ENCODE measurements at places on chromosomes 2 and 18.

- no peak for DNase-seq
Observed at GRCh38 chr2:120966510-120967254, 231.0 kb downstream of the GLI2 start.

DNA sequence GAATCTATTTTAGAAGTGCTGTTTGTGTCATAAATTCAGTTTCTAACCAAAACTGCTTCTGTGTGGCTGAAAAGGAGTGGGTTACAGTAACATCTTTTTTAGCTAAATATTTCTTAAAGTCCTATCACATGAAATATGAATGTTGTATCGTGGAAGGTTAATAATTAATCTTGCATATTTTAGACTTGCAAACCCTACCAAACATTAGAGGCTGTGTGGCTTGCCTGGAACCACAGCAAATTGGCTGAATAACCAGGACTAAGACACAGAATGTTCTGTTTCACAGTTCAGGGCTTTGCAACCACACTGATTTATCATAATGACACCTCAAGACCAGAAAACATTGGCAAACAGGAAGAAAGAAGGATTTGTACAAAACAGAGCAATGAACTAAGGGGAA, 208.9 kb upstream of the CNTNAP5 start:
- DNase-seq = no peak

GRCh38 chr2:71466301-71467179, 13.2 kb downstream of the DYSF start:
- DNase-seq = peak; percentile 83

GRCh38 chr2:21761361-21761760, 637.6 kb downstream of the TDRD15 start:
- DNase-seq = no peak

- no peak for DNase-seq
Observed at GRCh38 chr2:45002686-45003085, 6.6 kb downstream of the SIX2 start.

- DNase-seq = no peak
Observed at GRCh38 chr2:237488901-237489860, 2.1 kb downstream of the MLPH start.

DNA sequence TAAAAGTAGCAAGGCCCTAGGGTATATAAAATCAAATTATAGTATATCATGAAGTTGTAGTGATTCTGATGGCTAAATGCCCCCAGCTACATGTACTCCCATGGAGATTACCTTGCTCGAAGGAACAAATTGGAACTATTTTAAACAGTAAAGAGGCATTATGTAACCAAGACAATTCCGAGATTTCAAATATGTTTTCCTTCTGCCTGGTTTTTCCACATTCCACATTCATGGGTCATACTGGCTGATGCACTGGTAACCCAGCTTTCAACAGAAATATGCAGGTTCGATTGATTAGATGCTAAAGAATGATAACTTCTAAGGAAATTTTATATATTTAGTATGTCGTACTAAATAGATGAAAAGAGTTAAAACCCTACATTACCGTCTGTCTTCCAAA, 62.3 kb upstream of the MGAT4A start:
- DNase-seq = no peak

GRCh38 chr2:157780211-157780610, 95.9 kb downstream of the ACVR1 start:
- DNase-seq = no peak

DNA sequence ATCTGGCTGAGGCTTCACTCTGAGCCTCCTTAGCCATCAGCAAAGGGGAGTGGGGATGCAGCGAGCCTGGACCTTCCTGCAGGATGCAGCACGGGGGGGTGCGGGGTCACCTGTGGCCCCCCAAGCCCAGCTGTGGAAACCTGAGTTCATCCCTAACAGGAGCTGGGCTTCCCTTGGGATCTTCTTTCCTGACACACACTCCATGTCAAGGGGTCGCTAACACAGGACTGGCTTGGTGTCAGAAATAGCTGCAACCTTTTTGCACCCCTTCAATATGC, 174.7 kb downstream of the RTP5 start:
- DNase-seq = no peak

GRCh38 chr18:30404422-30404821, 638.1 kb downstream of the DSC3 start:
- DNase-seq = no peak

GRCh38 chr2:47767880-47768609, 14.9 kb upstream of the MSH6 start:
- peak; percentile 50 for DNase-seq

DNA sequence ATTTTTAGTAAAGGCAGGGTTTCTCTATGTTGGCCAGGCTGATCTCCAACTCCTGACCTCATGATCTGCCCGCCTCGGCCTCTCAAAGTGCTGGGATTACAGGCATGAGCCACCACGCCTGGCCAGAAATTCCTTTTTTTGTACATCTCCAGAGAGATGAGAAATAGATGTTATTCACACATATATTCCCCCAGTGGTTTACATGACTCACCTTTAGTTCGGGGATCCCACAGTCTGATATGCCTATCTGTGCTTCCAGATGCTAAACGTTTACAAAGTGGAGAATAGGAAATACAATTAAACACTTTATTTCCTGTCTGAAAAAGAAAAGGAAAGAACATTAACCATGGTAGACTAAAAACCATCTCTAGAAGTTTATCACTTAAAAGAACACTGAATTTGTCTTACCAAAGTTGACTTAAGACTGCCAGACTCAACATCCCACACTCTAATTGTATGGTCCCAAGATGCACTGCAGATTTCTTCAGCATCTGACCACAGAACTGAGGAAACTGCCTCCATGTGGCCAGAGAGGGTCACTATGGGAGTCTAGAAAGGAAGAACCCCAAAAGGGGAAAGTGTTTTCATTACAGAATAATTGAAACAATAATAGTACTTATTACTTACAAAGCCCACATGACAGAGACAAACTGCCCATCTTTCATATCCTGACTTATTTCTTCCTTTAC, 12.6 kb upstream of the ICA1L start:
- DNase-seq = peak; percentile 14

GRCh38 chr2:43086451-43087221, 139.8 kb downstream of the ZFP36L2 start:
- DNase-seq = peak; percentile 93

- DNase-seq = no peak
Observed at GRCh38 chr18:57026316-57026715, 120.6 kb upstream of the BOD1L2 start.

GRCh38 chr2:174717273-174717672, 47.0 kb downstream of the CHRNA1 start:
- peak; percentile 46 for DNase-seq

DNA sequence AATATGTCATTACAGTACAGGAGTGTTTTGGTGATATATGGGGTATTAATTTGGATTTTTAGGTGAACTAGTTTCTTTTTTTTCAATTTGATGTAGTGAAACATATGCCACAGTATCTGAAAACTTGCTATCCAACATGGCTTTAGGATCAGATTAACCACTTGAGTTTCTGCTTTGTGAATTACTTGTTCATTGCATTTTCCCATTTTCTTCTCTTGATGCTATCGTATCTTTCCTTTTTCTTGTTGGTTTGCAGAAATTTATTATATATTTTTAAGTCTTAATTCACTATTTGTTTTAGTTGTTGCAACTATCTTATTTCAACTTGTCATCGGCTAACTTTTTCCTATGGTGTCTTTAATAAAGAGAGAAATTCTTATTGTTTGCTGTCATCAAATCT, 8.8 kb downstream of the IL36A start:
- no peak for DNase-seq

GRCh38 chr2:174059178-174059883, 94.2 kb upstream of the SP3 start:
- DNase-seq = peak; percentile 48

Measured in hepatic stellate cell (primary cell).